ENCODE measurements at places on chromosomes 6 and 20. TPM values are rescaled to one million over a fixed set of nuclear protein-coding genes. Genes with fewer than 3 reads are reported as not detected.

Gene CITED2
- total RNA-seq: 105 TPM

Gene MYBL2
- total RNA-seq: 12.1 TPM

Gene SNX3
- total RNA-seq: 157 TPM

Gene TLDC2
- total RNA-seq: not detected

Gene TUBB1
- under 0.01 TPM for total RNA-seq

Gene RALY
- 65.7 TPM for total RNA-seq

Gene IL17A
- not detected for total RNA-seq

Gene MCM9
- total RNA-seq: 13.2 TPM

Gene MEP1A
- not detected for total RNA-seq

Gene ZBP1
- total RNA-seq: not detected

Gene DPM1
- 58.8 TPM for total RNA-seq

Gene TMEM74B
- not detected for total RNA-seq

Gene APCDD1L
- 3.9 TPM for total RNA-seq

Gene BEND6
- total RNA-seq: 9.6 TPM

Gene MCHR2
- not detected for total RNA-seq

Gene FOXF2
- total RNA-seq: 5.5 TPM

Gene CYP39A1
- 0.37 TPM for total RNA-seq

Gene TTBK1
- total RNA-seq: under 0.01 TPM

Gene MTO1
- total RNA-seq: 32.0 TPM

Gene CD83
- total RNA-seq: 3.9 TPM

Gene ITPA
- 29.0 TPM for total RNA-seq

Gene FAM83C
- not detected for total RNA-seq

Gene SRSF12
- total RNA-seq: 0.37 TPM

Gene CYP21A2
- total RNA-seq: not detected

Gene SLC26A8
- total RNA-seq: under 0.01 TPM

Gene GPSM3
- 1.1 TPM for total RNA-seq

Measured in subcutaneous preadipocyte (primary cell).